ENCODE measurements at places on chromosomes 2 and 18.

GRCh38 chr2:31008561-31009114 is 129.6 kb downstream of the GALNT14 start:
- no peak for DNase-seq

- DNase-seq = no peak
Observed at GRCh38 chr2:106153781-106154180, 40.3 kb downstream of the UXS1 start.

- DNase-seq = no peak
Observed at GRCh38 chr2:226564667-226565066, 235.0 kb downstream of the IRS1 start.

DNA sequence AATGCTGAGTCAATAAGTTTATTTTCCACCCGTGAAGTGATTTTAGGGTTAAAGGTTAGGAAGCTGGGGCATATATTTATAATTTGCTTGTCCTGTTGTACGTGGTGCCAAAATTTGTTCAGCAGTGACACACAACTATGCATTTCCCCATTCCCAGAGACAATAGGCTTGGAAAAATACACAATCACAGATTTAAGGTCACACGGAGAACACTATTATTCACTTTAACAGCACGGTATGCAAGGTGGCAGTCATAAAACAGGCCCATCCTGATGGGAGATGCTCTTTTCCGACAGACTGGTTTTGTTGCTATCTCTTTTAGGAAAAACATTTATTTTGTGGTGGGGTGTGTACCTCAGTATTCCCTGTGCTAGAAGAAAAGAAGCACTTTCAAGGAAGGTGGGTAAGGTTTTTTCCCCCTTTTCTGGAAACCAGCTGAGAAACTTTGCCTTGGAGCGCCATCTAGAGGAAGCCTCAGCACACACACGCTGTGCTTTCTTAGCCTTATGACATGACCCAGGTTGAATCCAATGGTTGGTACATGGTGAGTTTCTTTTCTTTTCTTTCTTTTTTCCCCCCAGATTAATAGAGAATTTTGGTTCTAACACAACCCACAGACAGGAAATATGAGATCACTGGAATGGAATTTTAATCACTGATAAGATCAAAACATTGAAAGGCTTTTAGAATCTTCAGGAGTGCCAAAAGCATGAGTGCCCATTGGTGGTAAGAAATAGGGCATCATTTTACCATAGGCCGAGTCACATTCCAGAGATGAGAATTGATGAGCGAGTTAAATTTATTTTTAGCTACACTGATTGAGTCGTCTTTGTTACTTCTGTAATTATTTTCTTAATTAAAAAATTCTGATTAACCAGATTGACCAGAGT is 332.1 kb downstream of the AGPS start:
- DNase-seq = no peak

- no peak for DNase-seq
Observed at GRCh38 chr2:20594048-20594750, 56.7 kb downstream of the HS1BP3 start.

DNA sequence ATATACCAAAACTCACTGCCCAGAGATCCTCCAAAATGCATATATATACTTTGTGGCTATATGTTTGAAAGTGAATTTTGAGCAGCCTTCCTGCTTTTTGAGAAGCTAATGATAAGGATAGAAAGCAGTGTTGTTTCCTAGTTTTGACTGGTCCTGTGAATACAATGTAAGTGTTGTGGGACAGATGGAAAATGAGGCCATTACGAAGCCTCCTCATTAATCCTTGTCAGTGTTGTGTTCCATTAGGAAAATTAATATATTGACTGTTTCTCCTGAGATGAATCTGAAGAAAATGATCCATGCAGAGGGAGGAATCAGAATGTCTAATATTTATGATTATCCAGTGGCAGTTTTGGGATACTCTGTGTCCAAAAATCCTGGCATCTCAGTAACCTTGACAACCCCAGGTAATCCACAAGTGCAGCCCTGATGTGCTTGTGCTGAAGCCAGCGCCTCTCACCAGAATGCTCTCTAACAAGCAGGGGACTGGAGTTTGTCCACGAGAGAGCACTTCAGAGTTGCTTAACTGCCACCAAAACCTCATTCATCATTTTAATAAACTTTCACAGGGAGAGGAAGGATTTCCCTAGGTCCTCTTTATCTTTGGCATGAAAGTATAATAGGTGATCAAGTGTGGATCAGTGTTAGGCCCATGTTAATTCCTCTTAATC is 418.6 kb downstream of the CMPK2 start:
- DNase-seq = no peak

DNA sequence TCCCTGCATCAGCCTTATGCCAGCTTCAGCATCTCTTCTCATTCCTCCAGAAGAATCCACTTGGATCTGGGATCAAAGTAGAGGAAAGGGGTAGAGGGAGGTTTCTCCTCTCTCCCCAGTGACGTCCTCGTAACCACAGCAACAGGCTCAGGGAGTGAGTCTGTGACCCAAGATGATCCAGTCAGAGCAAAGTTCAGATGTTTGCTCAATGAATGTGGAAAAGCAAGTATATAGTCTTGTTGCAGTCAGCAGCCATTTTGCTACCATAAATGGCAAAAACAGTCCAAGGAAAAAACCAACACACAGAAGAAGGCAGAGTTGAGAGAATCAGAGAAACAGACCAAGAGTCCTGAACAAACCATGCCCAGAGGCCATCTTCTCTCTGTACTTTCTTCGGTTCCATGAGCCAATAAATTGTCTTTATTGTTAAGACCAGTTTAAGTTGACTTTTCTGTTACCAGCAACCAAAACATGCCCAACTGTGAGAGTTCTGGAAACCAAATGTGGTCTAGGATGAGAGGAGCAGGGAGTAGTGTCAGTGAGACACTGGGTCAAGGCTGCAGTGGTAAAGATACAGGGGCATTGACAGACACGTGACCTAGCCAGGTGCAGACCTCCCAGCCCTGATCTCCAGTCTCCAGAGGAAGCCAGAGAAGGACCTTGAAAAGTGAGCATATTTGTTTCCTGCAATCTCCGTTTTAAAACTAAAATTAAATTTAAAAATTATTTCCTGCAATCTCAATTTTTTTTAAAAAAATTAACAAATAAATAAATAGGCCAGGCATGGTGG is 3.2 kb upstream of the CXCR1 start:
- DNase-seq = no peak

DNA sequence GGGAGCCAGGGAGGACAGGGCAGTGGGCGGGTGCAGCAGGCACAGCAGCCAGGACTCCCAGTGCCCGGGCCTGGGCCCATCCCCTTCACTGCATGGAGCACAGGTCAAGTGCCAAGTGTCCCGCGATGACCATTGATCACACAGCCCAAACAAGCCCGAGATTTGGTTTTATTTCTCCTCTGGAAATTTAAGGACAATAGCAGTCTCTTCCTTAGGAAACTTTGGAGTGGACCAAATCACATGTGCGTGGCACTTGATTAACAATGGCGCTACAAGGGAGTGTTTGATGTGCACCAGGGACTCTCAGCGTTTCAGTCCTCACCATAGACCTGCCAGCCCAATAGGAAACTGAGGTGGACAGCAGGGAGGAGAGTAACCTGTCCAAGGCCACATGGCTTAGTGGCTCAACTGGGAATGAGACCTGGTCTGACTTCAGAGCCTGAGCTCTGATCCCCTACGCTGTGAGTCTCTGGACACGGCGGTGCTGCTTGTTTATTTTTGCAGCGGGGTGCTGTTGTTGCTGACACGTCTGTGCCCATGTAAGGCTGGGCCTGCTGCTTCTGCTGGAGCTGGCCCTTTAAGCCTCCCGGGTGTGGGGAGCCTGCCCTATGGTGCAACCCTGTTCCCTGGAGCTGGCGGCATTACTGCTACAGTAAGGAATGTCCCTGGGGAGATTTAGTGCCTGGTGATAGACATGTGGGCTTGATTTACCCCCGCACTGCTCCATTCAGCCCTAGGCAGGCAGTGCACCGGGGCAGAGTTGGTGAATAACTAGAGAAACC is 194.2 kb downstream of the INHBB start:
- peak; percentile 91 for DNase-seq

DNA sequence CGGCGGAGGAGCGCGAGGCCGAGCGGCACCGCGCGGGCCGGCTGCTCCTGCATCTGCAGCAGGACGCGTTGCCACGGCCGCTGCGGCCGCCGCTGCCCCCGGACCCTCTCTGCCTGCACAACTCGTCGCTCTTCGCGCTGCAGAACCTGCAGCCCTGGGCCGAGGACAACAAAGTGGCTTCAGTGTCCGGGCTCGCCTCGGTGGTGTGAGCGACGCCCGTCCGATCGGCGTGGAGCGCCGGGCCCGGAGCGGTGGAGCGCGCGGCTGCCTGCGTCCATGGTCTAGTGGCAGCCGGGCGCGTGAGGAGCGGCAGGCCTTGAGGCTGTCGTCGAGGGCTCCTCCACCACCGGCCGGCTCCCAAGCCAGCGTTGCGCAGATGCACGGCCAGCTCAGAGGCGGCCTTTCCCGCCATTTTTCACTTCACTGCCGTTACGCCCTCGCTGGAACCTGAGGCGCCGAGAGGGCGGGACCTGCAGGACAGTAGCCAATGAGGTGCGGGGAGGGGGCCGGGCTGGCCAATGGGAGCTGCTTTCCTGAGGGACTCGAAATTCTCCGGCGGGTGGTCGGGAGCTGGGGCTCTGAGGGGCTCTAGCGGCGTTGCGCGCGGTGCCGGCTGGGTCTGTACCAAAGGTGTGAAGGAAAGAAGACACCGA is 1.9 kb downstream of the TLX2 start:
- no peak for DNase-seq

DNA sequence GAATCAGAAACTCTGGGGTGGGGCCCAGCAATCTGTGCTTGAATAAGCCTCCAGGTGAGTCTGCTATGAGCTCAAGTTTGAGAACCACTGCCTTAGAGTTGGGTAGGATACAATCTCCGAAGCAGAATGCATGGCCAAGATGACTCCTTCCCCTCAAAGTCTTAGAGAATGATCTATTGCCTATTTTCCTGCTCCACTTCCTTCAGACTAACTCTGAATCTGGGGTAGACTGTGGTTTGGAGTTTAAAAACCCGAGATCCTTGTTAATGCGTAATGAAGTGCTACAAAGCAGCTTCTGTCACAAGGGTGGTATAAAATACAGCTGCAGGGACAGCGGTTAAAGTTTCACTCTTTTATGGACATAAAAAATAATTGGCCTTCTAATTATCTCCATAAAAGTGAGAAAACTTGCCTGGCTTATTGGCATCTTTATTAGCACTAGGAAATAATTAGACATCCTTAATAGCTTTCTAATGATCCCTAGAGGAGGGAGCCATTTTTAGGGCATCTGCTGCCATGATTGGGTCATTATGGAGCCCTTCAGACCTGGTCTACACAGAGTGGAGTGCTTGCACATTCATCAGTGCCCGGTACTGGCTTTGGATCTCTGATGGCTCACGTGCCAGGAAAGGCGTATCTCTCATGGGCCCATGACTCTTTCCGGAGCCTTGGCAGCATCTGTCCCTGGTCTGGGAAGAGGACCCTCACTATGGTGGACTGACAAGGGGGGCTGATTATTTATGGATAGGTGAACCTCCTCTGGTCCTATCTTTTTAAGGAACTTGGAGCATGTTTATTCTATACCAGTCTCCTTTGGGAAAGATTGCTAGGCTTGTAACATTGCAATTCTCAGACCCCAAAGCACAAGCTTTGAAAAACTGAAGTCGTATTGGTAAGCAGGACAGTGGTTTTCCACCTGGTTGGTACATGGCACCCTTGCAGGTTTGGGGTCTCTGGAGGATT is 28.2 kb downstream of the SIX2 start:
- DNase-seq = no peak

DNA sequence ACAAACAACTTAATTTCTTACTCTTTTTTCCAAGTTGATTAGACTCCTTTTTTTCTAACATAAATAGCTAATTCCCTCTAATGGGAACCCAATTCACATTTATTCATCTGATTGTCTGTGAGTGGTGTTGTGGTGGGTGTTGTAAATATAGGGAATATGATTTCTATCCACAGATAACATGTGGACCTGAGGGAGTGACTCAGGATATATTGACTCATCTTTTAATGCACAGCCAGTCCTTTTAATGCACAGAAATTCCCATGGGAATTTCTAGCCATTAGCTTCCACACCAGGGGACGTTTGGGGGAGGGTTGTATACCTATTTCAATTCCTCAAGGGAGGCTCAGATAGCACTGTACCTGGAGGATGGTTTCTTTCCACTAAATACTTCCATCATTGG is 1339.6 kb upstream of the LRRTM1 start:
- no peak for DNase-seq

- DNase-seq = no peak
Observed at GRCh38 chr18:58511897-58512581, 116.9 kb downstream of the ALPK2 start.

DNA sequence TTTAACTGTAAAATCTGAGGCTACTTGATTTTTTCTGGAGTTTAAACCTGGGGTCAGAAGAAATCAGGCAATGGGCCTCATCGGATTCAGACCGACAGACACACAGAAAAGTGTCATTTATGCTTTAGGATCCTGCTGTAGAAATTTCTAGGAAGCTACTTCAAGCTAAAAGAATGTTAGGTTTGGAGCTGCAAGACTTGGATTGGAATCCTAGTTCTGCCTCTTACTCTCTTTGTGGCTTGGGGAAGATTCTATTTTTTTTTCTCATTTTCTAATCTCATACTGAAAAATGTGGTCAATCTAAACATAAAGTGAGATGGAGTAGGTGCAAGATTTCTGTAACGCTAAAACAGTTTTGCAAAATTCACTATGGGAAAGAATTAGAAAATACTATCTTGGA is 48.8 kb upstream of the KCNE4 start:
- no peak for DNase-seq

- DNase-seq = no peak
Observed at GRCh38 chr18:23683155-23683554, 6.1 kb upstream of the LAMA3 start.

DNA sequence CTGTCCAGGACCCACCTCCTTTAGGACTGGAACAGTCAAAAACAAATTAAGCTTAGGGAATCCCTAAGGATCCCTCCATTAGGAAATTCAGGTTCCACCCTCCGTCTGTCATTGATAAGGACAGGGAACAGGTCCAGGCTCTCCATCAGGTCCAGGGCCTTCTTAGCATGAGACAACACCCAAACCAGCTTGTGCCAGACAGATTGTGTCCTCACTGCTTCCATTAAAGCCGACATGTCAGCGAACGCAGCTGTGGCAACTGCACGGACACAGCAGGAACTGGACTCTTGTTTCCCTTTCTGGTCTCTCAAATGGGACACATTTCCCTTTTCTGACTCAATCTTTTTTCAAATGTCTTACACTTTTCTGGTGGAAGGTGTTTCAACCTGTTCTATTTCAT is 81.4 kb downstream of the BCL11A start:
- DNase-seq = no peak

DNA sequence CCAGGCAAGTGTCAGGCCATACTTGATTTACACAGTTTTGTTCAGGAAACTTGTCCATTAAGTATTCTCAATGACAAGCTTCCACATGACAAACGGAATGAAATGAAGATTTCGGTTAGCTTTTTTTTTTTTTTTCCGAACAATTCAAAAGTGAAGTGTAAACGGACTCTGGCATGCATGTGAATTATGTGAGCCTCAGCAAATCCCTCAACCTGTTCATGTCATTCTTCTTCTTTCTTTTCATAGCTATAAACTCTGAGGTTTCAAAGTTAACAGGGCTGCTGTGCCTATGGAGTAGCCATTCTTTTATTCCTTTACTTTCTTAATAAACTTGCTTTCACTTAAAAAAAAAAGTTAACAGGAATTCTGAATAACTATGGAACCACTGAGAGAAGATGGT is 110.3 kb downstream of the NOL10 start:
- no peak for DNase-seq
